ENCODE measurements at places on chromosomes 4 and X. TPM values are rescaled to one million over a fixed set of nuclear protein-coding genes. Genes with fewer than 3 reads are reported as not detected.

- H3K27me3 ChIP-seq, result no peaks in the 10 kb centered on the region
- no peak for DNase-seq
- no peaks in the 10 kb centered on the region for H3K4me1 ChIP-seq
- H3K27ac ChIP-seq, result no peak overlapping the region
Observed at GRCh38 chr4:157075401-157075800, 549 bp upstream of the GLRB start.

Gene MPP1
- 29.3 TPM for total RNA-seq

- H3K4me3 ChIP-seq, result peak overlapping the region; percentile 9
- no peaks in the 10 kb centered on the region for H3K27me3 ChIP-seq
- H3K4me1 ChIP-seq, result peaks cover 19% of the 10 kb centered on the region
- H3K36me3 ChIP-seq, result no peaks in the 10 kb centered on the region
Observed at GRCh38 chr4:8199594-8200301, 658 bp downstream of the SH3TC1 start.

Gene MCTS1
- total RNA-seq, result 18.2 TPM

DNA sequence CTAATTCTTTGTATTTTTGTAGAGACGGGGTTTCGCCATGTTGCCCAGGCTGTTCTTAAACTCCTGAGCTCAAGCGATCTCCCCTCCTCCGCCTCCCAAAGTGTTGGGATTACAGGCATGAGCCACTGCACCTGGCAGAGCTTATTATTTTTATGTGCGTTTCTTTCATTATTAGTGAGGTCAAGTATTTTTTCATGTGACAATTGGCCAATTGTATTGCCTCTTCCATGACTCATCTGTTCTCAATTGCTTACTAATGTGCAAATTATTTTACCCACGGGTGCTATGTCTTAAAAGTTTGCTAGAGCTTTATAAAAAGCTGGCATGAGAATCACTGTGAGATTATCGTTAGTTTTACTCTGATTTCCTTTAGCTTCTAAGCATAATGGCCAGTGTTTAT is 13.0 kb upstream of the ARX start:
- no peak for DNase-seq
- H3K27ac ChIP-seq, result no peak overlapping the region
- no peak overlapping the region for H3K4me3 ChIP-seq
- peaks cover 4% of the 10 kb centered on the region for H3K27me3 ChIP-seq
- H3K4me1 ChIP-seq, result no peaks in the 10 kb centered on the region

DNA sequence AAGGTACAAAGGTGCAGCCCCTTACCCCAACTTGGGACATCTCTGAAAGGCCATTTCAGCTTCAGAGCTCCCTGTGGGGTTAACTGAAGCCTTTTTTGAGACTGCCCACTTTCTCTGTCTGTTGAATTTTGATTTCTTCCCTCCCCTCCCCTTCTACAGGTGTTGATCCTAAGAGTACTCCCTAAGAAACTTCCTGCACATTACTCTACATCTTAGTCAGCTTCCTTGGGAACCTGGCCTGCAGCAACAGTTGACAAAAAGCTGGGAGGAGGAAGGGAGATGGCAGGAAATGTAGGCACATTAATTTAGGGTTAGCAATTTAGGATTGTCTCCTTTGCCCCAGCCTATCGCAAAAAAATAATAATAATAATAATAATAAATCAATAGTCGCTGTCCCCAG is 1.2 kb upstream of the IDS start:
- no peaks in the 10 kb centered on the region for H3K4me1 ChIP-seq
- no peak overlapping the region for H3K4me3 ChIP-seq
- H3K27me3 ChIP-seq, result no peaks in the 10 kb centered on the region
- no peak overlapping the region for H3K27ac ChIP-seq

DNA sequence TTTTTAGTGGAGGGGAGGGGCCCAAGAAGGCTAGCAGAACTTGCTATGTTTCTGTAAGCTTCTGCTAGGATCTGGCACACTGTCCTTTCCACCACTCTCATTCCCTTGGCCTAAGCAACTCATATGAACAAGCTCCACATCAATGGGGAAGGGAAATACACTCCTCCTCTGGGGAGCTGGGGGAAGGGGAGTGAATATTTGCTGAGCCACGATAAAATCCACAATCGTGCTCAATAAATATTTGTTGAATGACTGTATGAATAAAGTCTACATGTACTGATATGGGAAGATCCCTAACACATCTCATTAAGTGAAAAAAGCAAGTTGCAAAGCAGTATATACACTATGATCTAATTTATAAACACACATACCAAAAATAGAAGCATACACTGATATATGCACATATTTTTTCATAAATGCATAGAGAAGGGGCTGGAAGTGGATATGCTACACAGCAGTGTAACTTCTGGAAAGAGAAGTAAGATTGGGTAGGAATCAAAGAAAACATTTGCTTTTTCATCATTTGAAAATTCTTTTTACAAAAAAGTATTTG is 95.8 kb upstream of the EFHC2 start:
- H3K4me1 ChIP-seq, result no peaks in the 10 kb centered on the region
- no peak overlapping the region for H3K27ac ChIP-seq

Gene AMER1
- total RNA-seq, result 5.4 TPM

GRCh38 chr4:7719354-7720174 is 220.1 kb downstream of the AFAP1 start:
- H3K4me3 ChIP-seq, result no peak overlapping the region
- no peak overlapping the region for H3K27ac ChIP-seq
- peaks cover 7% of the 10 kb centered on the region for H3K4me1 ChIP-seq
- no peaks in the 10 kb centered on the region for H3K36me3 ChIP-seq

Gene TAPT1
- 29.4 TPM for total RNA-seq

Gene TCEAL2
- total RNA-seq, result 31.1 TPM

DNA sequence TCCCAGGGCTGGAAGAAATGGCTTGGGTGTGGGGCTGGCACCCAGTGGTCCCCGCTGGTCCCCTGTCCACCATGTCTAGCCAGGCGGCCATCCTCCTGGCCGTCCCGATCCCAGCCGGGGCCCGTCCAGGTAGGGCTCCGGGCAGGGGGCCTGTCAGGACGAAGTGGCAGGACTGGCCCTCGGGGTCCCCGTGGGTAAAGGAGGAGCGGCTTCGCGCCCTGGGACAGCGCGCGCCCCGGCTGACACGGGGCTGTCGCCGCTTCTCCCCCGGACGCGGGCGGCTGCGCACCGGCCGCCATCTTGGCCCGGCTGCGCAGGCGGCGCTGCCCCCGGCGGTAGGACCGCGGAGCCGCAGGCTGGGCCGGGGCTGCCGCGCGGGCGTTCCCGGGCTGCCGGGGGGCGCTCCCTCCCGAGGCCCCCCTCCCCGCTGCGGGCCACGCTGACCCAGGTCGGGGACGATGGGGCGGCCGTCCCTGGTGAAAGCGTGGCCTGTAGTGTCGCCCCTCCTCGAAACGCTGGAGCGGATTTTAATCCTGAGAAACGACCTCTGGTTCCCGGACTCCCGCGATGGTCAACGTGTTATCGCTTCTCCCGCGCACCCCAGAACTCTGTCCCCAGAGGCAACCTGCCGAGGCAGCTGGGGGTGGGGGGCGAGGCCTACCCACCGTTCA is 60.4 kb upstream of the BCOR start:
- peak overlapping the region; percentile 53 for H3K4me3 ChIP-seq
- H3K4me1 ChIP-seq, result no peaks in the 10 kb centered on the region
- no peaks in the 10 kb centered on the region for H3K36me3 ChIP-seq
- no peak for DNase-seq
- peak overlapping the region; percentile 77 for H3K27ac ChIP-seq
- H3K27me3 ChIP-seq, result no peaks in the 10 kb centered on the region

DNA sequence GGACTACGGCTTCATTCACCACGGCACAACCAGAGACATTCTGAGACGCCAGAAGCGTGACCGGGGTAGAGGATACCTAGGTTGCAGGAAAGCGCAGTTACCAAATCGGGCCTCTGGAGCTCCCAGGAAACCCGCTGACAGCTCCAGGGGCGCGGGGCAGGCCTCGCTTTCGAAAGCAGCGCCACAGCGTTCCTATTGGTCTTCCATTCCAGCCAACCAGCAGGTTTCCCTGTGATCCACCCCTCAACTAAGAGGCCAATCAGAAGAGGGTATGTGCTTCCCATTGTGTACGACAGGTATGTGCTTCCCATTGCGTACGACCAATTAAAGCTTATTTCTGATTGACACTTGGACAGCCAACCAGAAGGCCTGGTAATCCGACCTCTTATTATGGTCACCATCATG is 14.9 kb downstream of the SNX12 start:
- no peak for DNase-seq
- H3K4me3 ChIP-seq, result no peak overlapping the region
- H3K27ac ChIP-seq, result no peak overlapping the region

Gene C4orf54
- total RNA-seq, result 0.28 TPM

DNA sequence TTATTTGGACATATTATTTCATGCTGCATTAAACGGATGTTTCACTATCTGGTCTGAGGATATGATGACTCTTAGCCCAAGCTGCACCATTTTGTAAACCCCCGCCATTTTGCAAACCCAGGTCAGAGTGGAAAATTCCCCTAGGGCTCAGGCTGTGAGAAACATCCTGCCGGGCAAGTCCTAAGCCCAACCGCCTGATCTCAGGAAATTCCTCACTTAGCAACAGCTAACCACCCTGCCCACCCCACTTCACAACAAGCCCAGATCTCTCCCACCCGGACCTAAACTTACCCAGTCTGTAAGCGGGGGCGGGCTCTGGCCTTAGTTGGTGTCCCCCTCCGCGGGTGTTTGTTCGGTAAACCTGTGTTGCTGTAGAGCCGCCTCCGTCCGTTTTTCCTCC is 2747.1 kb downstream of the PCDH7 start:
- H3K4me3 ChIP-seq, result no peak overlapping the region
- no peaks in the 10 kb centered on the region for H3K4me1 ChIP-seq
- H3K27ac ChIP-seq, result no peak overlapping the region
- no peaks in the 10 kb centered on the region for H3K27me3 ChIP-seq
- H3K36me3 ChIP-seq, result no peaks in the 10 kb centered on the region

DNA sequence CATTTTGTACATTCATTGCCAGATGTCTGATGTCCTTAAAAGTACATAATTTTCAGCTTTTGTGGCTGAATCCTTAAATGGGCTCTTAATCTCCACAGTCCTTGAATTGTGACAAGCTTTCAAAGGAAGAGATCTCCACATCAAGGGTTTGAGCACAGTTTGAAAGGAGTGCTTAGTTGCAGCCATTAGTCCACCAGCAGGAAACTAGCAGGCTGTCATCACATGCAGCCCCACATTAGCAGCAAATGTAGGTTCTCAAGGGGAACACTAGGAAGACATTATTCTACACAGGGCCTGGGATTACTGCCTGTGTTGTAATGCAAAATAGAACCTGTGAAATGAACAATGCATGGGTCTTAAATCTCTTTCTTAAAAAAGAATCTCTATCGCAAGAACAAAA is 173.2 kb downstream of the CBLL2 start:
- H3K4me3 ChIP-seq, result no peak overlapping the region
- no peaks in the 10 kb centered on the region for H3K4me1 ChIP-seq
- H3K27ac ChIP-seq, result no peak overlapping the region
- H3K36me3 ChIP-seq, result no peaks in the 10 kb centered on the region

- no peak for DNase-seq
- H3K27ac ChIP-seq, result no peak overlapping the region
- no peak overlapping the region for H3K4me3 ChIP-seq
- H3K36me3 ChIP-seq, result no peaks in the 10 kb centered on the region
Observed at GRCh38 chr4:141860974-141861373, 224.6 kb downstream of the IL15 start.

DNA sequence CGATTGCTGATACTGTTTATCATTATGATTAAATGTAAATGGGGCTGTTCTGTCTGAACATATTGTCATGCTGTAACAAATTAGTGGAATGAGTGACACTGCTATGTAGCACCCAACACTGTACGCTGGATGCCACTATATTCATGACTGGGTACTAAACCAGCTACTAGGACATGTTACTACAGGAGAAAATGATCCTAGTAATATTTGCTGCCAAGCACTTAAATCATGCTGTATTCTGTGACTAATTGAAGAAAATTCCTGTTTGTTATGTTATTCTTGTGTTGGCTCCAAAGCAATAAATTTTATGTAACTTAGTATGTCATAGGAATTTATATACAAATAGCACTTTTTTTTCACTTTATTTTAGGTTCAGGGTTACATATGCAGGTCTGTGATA is 804.2 kb downstream of the CENPC start:
- H3K27me3 ChIP-seq, result no peaks in the 10 kb centered on the region
- H3K27ac ChIP-seq, result no peak overlapping the region
- no peak for DNase-seq
- no peak overlapping the region for H3K4me3 ChIP-seq
- H3K36me3 ChIP-seq, result no peaks in the 10 kb centered on the region

Gene MAML3
- 16.3 TPM for total RNA-seq

DNA sequence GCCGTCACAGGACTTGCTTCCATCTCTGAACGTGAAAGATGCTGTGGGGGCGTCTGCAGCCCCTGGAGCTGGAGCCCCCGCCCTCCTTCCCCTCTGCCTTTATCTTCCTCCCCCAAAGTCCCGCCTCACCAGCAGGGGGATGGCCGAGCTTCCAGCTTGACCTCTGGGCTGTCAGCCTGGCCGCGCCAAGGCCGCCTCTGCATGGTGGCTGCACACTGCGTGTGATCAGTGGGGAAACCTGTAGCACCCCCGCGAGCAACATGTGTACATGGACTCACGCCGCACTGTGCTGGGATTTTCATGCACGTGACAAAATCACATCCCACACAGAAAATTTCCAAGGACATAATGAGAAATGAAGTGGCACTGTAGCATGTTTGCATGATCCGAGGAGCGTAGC is 26.5 kb upstream of the PSAPL1 start:
- H3K4me3 ChIP-seq, result no peak overlapping the region
- H3K27ac ChIP-seq, result no peak overlapping the region
- DNase-seq, result no peak
- H3K27me3 ChIP-seq, result no peaks in the 10 kb centered on the region
- no peaks in the 10 kb centered on the region for H3K4me1 ChIP-seq

Gene PCDH7
- 205 TPM for total RNA-seq

DNA sequence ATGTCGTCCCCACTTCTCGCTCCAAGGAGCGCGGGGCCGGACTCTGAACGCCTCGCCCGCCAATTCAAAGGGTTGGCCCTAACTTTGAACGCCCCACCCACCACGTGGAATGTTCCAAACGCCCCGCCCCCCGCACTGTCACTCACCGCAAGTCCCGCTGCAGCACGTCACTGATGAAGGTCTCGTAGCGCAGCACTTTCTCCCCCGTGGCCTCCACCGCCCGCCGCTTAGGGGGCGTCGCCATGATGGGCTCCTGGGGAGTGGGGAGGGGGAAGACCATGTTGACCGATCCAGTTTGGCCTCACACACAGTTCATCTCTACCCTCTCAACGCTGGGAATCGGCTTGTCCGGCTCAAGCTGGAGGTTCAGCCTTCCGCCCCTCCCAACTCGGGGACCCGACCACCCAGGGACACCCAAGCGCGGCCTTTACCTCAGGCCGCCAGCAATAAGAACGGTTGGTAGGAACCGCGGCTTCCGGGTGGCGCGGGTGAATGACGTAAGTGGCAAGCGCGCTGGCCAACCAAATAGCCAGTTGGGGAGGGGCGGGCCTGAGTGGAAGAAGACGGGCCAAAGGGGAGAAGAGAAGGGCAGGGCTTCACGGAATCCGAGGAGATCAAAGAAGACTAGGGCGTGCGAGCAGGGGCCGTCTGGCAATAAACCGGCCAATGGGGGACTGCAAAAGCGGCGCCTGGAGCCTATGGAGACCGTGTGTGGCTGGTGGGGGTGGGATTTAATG is at the start of gene UXT:
UXT (minus strand) TSS at position 497 of the 737 bp plus-strand sequence; CDS start at position 244, 253 bp downstream.
- H3K4me1 ChIP-seq, result no peaks in the 10 kb centered on the region
- peak within 1 kb of the TSS; percentile 46 for H3K4me3 ChIP-seq
- H3K27me3 ChIP-seq, result no peaks in the 10 kb centered on the region
- peak within 1 kb of the TSS; percentile 91 for H3K27ac ChIP-seq
- DNase-seq, result peak; percentile 98

- no peak overlapping the region for H3K4me3 ChIP-seq
- no peaks in the 10 kb centered on the region for H3K27me3 ChIP-seq
- no peaks in the 10 kb centered on the region for H3K4me1 ChIP-seq
- H3K36me3 ChIP-seq, result no peaks in the 10 kb centered on the region
- H3K27ac ChIP-seq, result no peak overlapping the region
Observed at GRCh38 chr4:37946503-37947179, 13.6 kb upstream of the PTTG2 start.
